Lower lobe of right lung (tissue), 2 donors: ENCODE measurements at places on chromosomes 5 and 9. TPM values are rescaled to one million over a fixed set of nuclear protein-coding genes. Genes with fewer than 3 reads are reported as not detected.

DNA sequence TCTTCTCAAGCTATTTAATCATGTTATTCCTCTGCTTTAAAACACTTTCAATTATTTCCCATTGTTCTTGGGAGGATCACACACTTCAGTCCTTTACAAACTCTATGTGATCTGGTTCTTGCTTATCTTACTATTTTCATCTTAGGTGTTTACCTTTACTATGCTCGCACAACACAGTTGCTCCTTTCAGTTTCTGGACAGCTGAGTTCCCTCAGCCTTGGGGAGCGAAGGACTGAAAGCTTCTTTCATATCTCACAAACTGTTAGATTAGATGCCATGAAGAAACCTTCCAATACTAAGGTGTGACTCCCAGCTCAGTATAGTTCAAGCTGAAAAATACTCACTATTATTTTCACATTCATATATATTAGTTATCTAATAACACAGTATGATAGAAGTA, 117.9 kb downstream of the CDC42SE2 start:
- DNase-seq, result no peak

ADAMTSL2 gene
- total RNA-seq, result 10.1 TPM

DNA sequence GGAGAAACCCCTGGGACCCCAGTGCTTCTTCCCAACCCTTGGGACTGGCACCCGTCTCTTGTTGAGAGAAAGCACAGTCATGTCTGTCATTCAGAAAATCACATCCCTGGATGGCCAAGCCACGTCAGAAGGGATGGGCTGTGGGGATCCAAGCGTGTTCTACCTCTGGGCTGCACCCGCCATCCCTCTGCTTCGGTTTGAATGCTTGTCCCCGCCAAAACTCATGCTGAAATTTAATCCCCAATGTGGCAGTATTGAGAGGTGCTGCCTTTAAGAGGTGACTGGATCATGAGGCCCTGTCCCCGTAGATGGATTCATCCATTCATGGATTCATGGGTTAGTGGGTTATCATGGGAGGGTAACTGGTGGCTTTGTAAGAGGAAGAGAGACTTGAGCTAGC, 27.0 kb downstream of the CEL start:
- DNase-seq, result no peak

DNA sequence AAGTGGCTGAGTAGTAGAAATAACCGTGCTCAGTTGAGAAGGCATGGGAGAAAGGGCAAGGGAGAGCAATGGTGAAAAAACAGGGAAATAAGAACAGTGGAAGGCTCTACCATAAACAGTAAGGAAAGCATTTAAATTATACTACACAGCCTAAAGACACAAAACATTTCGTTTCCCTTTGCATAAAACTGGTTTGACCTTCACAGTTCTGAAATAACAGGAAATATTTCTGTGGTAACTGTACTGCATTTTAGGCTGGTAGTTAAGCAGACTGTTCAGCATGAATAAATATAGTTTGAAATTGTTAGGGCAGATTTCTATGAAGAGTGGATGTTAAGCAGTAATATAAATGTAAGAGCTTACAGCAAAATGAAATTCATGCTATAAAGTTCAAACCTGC, 147.5 kb downstream of the CSNK1G3 start:
- DNase-seq, result no peak

- no peak for DNase-seq
These were observed 85.5 kb downstream of the LNPEP start for GRCh38 chr5:97021416-97021815.

GRCh38 chr5:133427121-133427777, 185.1 kb downstream of the FSTL4 start:
- no peak for DNase-seq

DNA sequence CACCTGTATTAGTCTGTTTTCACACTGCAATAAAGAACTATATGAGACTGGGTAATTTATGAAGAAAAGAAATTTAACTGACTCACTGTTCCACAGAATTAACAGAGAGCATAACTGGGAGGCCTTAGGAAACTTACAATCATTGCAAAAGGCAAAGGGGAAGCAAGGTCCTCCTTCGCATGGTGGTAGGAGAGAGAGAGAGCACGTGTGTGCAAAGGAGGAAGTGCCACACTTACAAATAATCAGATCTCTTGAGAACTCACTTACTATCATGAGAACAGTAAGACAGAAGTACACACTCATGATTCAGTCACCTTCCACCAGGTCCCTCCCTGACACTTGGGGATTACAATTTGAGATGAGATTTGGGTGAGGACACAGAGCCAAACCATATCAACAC, 258.7 kb downstream of the TRIM32 start:
- no peak for DNase-seq

PCDHGA7 gene
- 1.9 TPM for total RNA-seq

GRCh38 chr5:18745042-18745987, 1111.1 kb downstream of the TAF11L14 start:
- DNase-seq, result no peak

KIF4B gene
- total RNA-seq, result not detected

SPATA31D4 gene
- total RNA-seq, result not detected

DNA sequence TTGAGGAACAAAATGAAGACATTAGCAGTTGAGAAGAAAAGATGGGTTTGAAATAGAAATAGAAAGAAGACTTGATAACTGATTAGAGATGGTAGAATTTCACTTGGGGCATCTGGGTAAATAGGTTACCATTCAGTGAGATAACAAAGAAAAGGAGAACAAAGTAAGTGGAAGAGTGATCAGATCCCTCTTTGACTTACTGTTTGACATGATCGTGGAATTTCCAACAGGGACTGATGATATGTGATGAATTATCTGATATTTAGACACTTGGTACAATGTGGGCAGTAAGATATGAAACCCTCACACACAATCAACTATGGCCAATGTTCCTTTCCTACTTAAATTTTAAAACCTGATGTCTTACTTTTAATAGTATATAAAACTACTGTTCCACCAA, 70.1 kb upstream of the STARD4 start:
- no peak for DNase-seq

PALM2AKAP2 gene
- total RNA-seq, result 26.2 TPM

TPPP gene
- total RNA-seq, result 16.2 TPM

DNA sequence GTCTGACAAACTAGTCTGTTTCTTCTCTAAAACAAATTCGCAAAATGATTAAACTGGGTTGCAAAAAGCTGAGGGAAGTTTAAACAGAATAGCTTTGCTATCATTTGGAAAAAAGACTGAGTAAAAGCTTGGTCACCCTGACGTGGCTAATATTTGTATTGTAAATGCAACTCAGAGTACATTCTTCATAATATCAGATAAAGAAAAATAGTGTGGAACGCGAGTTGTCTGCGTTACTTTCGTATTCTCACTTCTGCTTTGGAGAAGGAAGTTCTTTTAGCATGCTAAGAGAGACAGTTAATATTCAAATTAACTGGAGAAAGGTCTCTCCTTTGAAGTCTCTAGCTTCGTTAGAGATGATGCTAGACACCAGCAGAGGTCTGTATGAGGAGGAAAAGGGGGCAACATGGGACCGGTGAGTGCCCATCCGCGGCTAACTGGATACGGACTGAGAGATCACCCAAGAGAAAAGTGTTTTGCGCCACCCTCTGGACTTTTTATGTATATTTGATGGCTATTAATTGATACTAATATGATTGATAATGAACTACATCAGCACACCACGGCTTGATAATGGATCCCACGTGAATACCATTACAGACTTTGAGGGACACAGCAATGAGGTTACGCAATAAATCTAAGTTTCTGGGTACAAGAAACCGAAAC, 2.9 kb upstream of the CNTRL start:
- no peak for DNase-seq

ITGA1 gene
- total RNA-seq, result 84.4 TPM

DNA sequence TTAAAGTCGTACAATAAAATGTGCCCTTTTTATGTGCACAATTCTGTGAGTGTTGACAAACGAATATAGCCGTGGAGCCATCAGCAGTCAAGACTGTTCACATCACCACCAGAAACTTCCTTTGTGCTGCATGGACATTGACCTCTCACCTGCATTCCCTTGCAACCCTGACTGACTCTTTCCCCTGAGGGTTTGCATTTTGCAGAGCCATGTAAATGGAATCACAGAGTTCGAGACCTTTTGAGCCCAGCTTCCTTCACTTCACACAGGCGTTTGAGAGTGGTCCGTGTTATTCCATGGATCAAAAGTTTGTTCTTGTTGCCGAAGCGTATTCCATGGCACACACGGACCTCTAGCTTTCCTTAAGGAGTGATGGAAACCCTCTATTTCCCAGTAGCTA, 328.2 kb downstream of the DRD1 start:
- no peak for DNase-seq

- no peak for DNase-seq
These were observed 116.9 kb downstream of the ARRDC3 start for GRCh38 chr5:91266184-91266705.

- DNase-seq, result no peak
These were observed 4.1 kb upstream of the ADGRV1 start for GRCh38 chr5:90554358-90555006.

DNA sequence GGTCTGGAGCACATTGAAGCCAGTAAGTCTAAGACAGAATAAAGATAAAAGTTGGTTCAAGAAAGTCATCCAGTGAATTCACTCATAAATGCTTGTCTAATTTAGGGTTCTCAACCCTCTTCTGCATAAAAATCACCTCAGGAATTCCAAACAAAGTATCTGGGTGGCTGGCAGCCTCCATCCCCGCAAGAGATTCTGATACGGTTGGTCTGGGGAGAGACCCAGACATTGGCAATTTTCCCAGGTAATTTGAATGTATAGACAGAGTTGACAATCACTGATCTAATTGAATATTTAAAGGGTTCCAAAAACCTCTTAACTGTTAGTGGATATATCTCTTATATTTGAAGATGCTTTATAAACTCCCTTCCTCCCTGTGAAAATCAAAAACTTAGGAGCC, 14.9 kb downstream of the ADAMTSL1 start:
- no peak for DNase-seq

TNFSF15 gene
- total RNA-seq, result 5.2 TPM

DNA sequence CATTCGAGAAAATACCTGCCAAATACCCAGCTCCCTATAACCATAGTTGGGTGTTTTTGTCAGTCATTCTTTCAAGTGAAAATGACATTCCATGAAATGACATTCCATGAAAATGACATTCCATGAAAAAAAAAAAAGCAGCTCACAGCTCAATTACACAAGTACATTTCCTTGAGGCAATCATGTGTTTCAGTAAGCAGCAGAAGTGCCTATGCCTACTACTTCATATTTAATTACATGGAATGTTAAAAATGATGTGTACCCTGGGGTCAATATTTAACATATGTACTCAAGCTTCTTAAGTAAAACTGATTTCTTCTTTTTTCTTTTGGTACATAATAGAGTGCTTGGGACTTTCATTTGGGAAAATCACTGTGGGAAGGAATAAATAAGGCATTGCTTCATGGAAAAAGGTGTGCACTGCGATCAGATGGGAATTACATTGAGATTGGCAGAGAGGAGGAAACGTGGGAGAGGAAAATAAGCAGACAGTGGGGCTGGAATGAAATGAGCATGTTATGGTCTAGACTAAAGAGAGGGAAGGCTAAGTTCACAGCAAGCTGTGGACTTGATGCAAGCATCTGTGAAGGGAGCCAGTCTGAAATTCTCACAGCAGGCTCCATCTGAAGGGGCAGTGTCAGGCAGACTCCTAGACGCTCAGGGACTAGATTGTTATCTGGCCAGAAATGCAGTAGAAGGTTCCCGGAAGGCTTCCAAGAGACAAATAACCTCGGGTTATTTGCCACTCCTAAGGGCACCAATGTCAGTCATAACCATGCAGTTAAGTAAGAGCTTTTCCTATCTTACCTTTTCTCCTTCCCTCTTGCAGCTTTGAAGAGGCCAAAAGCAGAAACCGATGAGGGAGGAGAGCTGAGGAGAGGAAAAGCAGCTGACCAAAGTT, 15.2 kb upstream of the SPATA9 start:
- DNase-seq, result no peak

DNA sequence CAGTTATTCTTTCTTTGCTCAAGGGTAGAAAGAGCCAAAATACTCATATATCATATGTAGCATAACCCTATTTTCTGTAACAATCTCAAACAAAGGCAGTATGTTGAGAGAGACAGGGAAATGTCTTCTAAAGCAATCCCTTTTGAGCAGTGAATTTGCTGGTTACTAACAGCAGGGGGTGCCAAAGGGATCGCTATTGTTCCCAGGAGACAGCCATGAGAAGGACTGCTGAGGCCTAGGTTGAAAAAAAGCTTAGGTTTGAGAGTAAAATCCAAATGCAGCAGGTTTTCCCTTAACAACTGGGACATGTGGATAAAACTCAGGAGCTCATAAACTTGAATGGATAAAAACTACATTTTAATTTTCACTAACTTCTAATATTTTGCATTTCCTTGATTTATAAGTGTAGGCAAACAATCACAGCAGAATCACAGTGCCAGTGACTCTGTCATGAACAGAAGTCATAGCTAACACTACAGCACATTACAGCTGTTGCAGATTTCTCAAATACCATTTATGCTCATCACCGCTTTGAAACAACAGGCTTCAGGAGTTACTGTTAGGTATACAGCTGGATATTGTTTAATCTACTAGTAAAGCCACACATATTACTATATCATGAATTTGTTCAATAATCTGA, 148.4 kb downstream of the MAPKAP1 start:
- DNase-seq, result no peak

TMEM174 gene
- total RNA-seq, result not detected

DNA sequence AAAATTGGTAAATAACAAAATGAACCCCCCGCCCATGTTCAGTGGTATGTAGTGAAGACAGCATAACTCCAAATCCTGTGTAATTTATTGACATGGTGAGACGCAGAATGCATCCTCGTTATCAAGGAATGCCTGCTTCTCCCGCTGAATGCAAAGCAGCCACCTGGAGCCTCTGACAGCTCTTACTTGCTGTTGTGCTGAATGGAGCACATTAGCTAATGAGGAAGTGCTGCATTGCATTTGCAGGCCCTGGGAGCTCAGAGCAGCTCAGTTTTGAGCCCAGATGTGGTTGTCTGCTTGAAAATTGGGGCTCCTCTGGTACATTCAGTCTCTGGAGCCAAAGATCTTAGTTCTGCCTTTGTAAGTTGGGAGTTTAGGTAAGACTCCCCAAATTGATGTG, 28.9 kb downstream of the PLAC8L1 start:
- no peak for DNase-seq

GRCh38 chr9:129497813-129498450, 123.0 kb downstream of the C9orf50 start:
- DNase-seq, result no peak

FOXD4L3 gene
- total RNA-seq, result 0.21 TPM

TRPM6 gene
- total RNA-seq, result 0.44 TPM

PCDHGB1 gene
- total RNA-seq, result 1.8 TPM

FAM81B gene
- total RNA-seq, result 7.6 TPM

- no peak for DNase-seq
These were observed 1865.3 kb upstream of the CDH9 start for GRCh38 chr5:28903643-28904042.

DNA sequence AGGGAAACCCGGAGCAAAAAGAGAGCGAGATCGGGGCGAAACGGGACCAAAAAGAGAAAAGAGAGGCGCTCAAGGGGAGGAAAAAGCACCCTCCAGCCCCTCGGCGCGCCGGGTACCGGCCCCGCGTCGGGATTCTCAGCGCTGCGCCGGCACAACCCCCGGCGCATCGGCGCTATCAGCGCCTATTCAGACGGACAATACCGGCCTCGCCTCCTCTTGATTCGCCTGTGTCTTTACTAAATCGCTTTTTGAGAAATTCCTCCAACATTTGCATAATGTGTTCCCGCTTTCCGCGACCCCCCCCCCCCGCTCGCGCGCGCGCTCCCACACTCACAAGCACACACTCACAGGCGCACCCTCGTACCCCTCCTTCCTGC, 578 bp downstream of the LHX6 start:
- DNase-seq, result no peak
